Cardiac muscle cell (in vitro differentiated cells and primary cell): ENCODE measurements at places on chromosomes 4 and X. TPM values are rescaled to one million over a fixed set of nuclear protein-coding genes. Genes with fewer than 3 reads are reported as not detected.
A peak's percentile ranks its signal among the peaks of the same experiment; 100 is the strongest.

DNA sequence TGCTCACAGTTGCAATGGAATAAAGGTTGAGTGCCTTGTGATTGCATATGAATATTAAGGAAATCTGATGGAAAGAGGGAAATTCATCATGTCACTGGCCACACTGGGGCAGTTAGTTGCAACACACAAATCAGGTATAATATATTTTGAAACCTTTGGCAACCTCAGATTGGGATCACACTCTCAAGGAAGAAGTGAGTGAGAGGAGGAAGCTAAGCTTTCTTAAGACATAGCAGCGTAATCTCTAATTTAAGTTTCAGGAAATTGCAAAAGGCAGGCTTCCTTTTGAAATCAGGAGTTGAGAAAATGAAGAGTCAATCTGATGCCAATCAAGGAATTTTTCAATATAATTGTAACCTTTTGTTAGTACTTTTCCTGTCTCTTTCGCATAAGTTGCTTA, 12.3 kb upstream of the CLTRN start:
- no peaks in the 10 kb centered on the region for H3K27me3 ChIP-seq
- no peaks in the 10 kb centered on the region for H3K36me3 ChIP-seq
- peaks cover 6% of the 10 kb centered on the region for H3K4me1 ChIP-seq

DNA sequence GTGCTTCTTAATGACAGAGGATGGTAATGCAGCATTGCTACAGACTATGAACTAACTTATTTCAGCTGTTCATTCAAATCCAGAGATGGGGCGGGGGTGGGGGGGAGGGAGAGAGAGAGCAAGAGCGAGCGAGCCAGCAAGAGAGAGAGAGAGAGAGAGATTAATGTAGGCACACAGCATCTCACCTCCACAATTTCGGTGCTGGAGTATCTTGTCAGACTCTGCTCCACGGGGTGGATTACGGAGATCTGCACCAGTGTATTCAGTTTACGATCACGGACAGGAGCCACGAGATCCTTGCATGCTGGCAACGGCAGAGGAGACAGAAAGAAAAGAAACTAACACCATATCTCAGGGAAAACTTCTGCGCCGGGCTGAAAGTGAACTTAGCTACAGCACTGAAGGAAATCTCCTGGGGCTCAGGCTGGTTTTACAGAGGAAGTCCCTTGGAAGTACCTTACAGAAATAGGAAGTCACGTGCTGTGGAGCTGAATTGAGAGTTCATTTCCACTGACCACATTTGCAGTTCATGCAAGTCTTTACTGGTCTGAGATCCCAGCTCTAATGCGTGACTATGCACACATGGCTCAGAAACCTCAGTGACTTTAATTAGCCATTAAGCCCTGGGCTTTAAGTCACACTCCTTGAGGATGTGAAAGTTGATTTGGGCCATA, 440.9 kb downstream of the INPP4B start:
- DNase-seq, result peak; percentile 25
- peaks cover 22% of the 10 kb centered on the region for H3K4me1 ChIP-seq
- no peaks in the 10 kb centered on the region for H3K27me3 ChIP-seq

DNA sequence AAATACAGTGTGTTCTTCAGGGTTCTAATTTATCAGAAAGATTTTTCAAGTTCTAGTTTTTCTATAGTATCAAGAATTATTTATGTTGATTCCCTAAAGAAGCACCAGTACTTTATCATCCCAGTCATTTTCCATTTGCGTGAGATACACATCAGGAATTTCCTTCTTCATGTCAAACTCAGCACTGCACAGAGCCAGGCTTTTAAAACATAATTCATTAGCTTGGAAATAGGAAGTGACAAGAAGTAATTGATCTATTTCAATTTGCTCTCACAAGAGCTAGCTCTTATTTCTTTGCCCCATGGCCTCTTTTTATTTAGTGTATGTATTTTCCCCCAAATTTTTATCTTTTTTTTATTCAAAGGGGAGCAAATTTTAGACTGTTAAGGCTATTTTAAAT, 13.0 kb upstream of the SLC10A4 start:
- no peak for DNase-seq
- no peak overlapping the region for H3K27ac ChIP-seq
- no peaks in the 10 kb centered on the region for H3K4me1 ChIP-seq
- no peaks in the 10 kb centered on the region for H3K27me3 ChIP-seq
- no peaks in the 10 kb centered on the region for H3K36me3 ChIP-seq

DNA sequence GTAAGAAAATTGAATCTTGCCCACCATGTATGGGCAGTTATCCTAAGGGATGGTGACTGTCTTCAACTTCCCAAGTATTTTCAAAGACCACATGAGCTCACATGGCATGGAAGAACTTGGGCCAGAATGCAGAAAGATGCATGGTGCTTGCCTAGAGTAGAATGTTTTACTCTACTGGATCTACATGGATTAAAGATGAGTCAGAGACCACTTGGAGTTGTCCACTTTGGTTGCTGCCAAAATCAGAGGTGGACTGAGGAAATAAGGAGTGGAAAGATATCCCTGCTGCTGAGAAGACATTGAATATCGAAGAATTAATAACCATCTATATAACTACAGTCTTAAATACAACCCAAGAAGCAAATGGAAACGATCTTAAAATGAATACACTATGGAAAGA, 498.1 kb downstream of the NLGN4X start:
- no peak overlapping the region for H3K4me3 ChIP-seq
- no peaks in the 10 kb centered on the region for H3K4me1 ChIP-seq
- no peaks in the 10 kb centered on the region for H3K27me3 ChIP-seq
- no peaks in the 10 kb centered on the region for H3K36me3 ChIP-seq
- DNase-seq, result no peak
- H3K27ac ChIP-seq, result no peak overlapping the region

- H3K27ac ChIP-seq, result no peak overlapping the region
- DNase-seq, result no peak
- H3K27me3 ChIP-seq, result no peaks in the 10 kb centered on the region
- H3K4me1 ChIP-seq, result no peaks in the 10 kb centered on the region
- no peak overlapping the region for H3K4me3 ChIP-seq
- no peaks in the 10 kb centered on the region for H3K36me3 ChIP-seq
Observed at GRCh38 chrX:82230013-82230412, 1028.1 kb downstream of the SH3BGRL start.

DNA sequence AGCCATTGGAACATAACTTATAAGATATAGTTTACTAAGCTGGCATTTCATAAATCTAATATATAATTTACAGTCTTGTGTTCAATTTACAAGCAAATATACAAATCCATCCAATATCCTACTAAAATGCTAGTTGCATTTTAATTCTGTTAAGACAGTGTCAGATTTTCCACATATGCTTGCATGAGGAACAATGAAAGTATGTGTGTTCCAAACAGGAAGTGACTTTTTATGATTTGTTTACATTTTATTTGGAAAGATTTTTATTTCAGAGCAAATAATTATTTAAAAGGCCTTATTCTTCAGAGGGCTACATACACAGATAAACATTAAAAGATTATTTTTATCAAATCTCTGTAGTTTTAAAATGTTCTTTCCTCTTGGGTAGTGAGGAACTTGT, 130.1 kb downstream of the KLHL34 start:
- H3K4me3 ChIP-seq, result no peak overlapping the region
- DNase-seq, result no peak
- H3K27ac ChIP-seq, result no peak overlapping the region
- H3K27me3 ChIP-seq, result no peaks in the 10 kb centered on the region

DNA sequence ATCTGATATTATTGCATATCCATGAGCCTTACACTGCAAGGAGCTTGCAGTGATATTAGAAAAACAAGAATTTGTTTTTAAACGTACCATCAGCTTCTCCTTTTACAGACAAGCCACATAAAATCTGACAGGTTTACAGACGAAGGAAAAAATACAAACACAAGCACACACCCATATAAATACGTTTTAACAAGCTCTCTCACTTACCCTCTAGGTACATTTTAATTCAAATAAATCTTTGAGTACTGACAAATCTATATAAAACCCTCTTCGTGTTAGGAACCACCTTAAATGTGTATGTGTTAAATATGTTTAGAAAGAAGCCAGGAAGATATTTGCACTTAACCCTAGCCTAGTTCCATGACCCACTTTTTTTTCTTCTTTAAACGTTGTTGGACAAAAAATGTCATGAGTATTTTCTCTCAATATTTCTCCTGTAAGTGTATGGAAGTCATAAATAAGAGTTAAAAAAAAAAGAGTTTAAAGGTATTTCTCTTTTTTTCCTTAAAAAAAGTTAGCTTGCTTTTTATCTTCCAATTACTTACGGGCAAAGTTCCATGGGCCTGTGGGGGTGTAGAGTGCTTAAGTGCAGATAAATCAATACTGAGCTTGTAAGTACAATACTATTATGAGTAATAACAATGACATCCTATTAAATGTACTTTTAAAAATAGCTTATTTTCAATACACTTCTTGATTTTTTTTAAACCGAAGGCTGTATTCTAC, 1.5 kb downstream of the ARAP2 start:
- H3K36me3 ChIP-seq, result no peaks in the 10 kb centered on the region

DNA sequence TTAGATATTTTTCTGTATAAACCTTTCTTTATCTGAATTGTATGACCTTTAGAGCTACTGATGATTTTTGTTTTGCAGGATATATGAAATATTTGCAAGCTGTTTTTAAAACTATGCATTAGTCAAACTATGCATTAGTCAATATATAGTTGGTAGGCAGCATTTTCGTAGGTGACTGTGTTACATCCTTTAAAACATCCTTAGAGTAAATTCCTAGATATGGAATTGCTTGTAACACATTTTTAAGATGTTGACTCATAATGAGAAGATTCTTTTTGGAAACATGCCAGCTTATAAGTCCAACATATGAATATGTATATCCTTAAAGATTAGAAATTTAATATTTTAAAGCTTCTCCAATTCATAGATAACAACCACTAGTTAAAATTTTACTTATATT, 1768.5 kb downstream of the PCDH7 start:
- no peak for DNase-seq
- no peak overlapping the region for H3K27ac ChIP-seq
- H3K4me1 ChIP-seq, result no peaks in the 10 kb centered on the region

DNA sequence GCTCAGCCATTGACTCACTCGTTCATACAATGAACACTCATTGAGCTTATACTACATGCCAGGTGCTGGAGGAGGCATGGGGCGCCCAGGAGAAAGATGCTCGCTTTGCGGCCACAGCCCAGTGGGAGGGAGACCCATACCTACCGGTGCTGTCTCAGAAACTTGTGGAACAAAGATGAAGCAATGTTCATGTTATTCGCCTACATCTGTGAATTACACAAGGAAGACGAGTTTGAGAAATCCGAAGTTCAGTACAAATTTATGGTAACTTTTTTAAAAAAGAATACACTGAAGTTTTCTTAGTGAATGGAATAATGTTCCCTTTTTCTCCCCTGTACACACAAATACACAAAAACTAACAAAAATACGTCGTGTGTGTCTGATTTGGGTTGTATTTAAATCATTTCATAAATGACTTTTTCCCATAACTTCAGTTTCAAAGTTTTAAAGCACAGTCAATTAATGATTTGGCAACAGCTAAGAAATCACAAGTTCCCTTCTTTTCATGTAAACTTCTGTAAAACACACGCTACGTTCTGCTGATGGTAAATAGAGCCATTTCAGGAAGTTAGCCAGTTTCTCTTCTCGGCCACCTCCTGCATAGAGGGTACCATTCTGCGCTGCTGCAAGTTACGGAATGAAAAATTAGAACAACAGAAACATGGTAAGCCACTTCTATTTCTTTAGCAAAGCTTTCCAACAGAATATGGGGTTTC, at the start of gene TLR8:
TSS of gene TLR8 (plus strand) at position 575 of the 716 bp plus-strand sequence. CDS start at position 662, 87 bp downstream.
- H3K27ac ChIP-seq, result no peak within 1 kb of the TSS
- H3K36me3 ChIP-seq, result no peaks in the 10 kb centered on the region
- H3K27me3 ChIP-seq, result no peaks in the 10 kb centered on the region
- no peak for DNase-seq
- H3K4me1 ChIP-seq, result no peaks in the 10 kb centered on the region

DNA sequence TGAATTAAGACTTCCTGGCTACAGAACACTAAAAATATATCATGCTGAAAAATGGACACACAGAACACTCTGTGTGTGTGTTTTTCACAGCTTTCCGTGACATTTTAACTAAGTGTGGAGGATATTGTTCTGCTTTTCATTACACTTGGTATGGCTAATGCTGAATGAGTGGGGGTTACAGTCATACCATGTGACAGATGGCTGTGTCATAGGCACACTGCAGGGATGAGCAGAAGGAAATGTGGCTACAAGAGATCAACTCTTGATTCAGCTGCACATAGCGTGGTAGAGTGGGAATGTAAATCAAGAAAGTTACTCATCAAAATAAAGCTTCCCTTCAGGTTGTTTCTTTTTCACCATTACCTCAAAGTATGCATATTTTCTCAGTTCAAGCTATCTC, 669.8 kb downstream of the IQCM start:
- H3K36me3 ChIP-seq, result no peaks in the 10 kb centered on the region
- H3K27ac ChIP-seq, result no peak overlapping the region
- H3K4me1 ChIP-seq, result no peaks in the 10 kb centered on the region
- DNase-seq, result no peak
- no peak overlapping the region for H3K4me3 ChIP-seq

DNA sequence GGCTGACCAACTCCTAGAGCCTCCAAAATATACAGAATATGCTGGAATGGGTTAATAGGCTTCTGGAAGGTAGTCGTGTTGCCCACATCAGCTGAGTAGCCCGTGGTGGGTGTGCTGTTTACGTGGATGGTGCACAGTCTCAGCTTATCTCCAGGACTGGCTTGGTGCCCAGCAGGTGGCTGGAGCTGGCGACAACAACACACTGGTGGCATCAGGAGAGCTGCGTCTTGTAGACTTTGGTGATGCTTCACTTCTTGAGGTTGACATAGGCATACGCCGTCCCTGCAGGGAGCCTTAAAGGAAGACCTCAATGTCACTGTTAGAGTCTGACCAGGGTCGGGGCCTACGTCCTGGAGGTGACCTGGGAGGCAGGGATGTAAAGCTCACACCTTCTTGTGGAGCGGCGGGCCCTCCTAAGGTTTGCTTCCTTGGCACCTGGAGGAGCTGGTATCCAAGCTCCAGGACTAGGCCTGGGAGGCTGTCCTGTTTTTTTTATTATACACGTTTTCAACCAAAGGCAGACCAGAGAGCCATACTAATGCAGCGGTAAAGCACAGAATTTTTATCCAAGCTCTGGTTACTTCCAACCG, 26.5 kb upstream of the RBMX start:
- DNase-seq, result no peak
- no peaks in the 10 kb centered on the region for H3K36me3 ChIP-seq
- H3K4me1 ChIP-seq, result no peaks in the 10 kb centered on the region
- H3K4me3 ChIP-seq, result no peak overlapping the region
- no peak overlapping the region for H3K27ac ChIP-seq

DNA sequence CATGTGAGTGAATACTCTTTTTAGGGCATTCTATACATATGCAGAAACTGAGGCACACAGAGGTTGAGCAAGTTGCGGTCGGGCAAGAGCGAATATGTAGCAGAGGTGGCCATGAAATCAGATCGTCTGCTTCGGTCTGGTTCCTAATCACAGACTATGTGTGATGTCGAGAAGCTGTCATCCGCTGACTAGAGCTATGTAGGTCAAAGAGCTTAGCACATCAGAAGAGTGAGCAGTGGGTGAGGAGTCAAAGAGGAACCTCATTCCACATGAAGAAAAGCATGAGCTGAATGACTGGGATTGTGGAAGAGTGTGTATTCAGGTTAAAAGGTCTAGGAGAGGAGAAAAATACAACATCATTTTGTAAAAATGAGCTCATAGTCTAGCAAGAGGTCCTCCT, 19.0 kb downstream of the GAB3 start:
- H3K4me3 ChIP-seq, result no peak overlapping the region
- no peaks in the 10 kb centered on the region for H3K36me3 ChIP-seq

- peak; percentile 34 for DNase-seq
- H3K4me3 ChIP-seq, result no peak overlapping the region
- H3K36me3 ChIP-seq, result no peaks in the 10 kb centered on the region
- H3K4me1 ChIP-seq, result peaks cover 15% of the 10 kb centered on the region
- no peak overlapping the region for H3K27ac ChIP-seq
- H3K27me3 ChIP-seq, result no peaks in the 10 kb centered on the region
Observed at GRCh38 chr4:119016636-119017035, 119.0 kb upstream of the MYOZ2 start.

The TBC1D19 gene
- total RNA-seq, result 10.2 and 17.3 TPM in 2 replicates

The SERPINA7 gene
- total RNA-seq, result not detected in 2 replicates

The RGN gene
- 5.7 and 15.4 TPM in 2 replicates for total RNA-seq

The PDLIM3 gene
- total RNA-seq, result 35.2 and 43.2 TPM in 2 replicates
